HepG2 (cell line): ENCODE measurements at places on chromosomes 4 and X. TPM values are rescaled to one million over a fixed set of nuclear protein-coding genes. Genes with fewer than 3 reads are reported as not detected.

MBNL3 gene
- 184 and 257 TPM in 2 replicates for polyA plus RNA-seq

CT45A10 gene
- polyA plus RNA-seq: not detected in 2 replicates

SH3BGRL gene
- 8.2 and 11.4 TPM in 2 replicates for polyA plus RNA-seq

GC gene
- 0.18 TPM in 2 replicates for polyA plus RNA-seq

SLC2A9 gene
- 42.3 and 51.0 TPM in 2 replicates for polyA plus RNA-seq

NBDY gene
- polyA plus RNA-seq: 1.4 TPM in 2 replicates

SCML1 gene
- polyA plus RNA-seq: 98.2 and 129 TPM in 2 replicates

AMOT gene
- polyA plus RNA-seq: 0.13 and 0.39 TPM in 2 replicates
